ENCODE measurements at places on chromosomes 7 and 10.

DNA sequence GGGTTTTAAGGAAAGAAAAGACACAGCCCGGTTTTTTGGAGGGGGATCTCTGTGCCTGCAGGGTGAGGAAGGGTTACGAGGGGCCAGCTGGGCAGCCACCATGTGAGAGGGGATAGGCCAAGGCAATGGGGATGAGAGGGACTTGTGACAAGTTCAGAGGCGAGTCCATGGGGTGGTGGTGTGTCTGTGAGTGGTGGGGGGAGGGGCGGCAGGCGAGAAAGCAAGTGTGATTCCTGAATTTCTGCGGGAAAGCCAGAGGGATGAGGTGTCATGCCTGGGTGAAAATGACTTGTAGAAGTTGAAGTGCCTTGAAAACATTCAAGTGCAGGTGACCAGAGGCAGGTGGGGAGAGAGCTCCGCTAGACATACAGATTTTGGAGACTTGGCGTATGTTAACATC is 61.0 kb upstream of the RNF32 start:
- no peak for DNase-seq

GRCh38 chr7:157395206-157395605 is 58.4 kb downstream of the DNAJB6 start:
- no peak for DNase-seq

- DNase-seq = peak; percentile 28
Observed at GRCh38 chr7:45663167-45663921, 89.2 kb downstream of the ADCY1 start.

DNA sequence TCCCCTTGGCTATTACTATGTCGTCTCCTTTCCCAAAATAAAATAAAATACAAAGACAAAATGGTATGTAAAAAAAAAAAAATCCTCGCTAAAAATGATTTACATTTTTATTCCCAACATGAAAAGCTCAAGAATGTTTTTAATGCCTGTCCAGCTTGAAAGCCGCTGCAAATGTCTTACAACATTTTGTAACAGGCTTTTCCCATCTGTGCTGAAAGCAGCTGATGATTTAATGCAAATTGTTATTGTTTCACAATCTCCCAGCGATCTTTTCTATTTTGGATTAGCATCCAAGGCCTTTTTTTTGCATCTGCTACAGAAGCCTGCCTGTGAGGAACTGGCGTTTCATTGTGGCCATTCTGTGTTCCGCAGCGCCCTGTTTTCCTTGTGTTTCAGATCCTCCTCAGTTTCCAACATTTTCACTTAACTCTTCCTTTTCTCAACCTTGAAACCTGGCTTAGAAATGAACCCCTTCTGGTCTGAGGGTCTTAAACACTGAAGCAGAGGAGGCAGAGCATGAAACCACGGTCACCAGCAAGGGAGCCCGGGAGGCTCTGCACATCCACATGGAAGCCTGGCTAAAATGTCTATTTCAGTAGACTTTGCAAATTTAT is 712.1 kb downstream of the PARD3 start:
- no peak for DNase-seq

- peak; percentile 8 for DNase-seq
Observed at GRCh38 chr7:23346316-23346715, 47.2 kb downstream of the MALSU1 start.

GRCh38 chr7:107480932-107481331 is 11.1 kb downstream of the GPR22 start:
- no peak for DNase-seq

GRCh38 chr7:74452748-74453321 is 871 bp upstream of the GTF2IRD1 start:
- peak; percentile 57 for DNase-seq

GRCh38 chr10:46234026-46234425 is 52.8 kb upstream of the ANTXRL start:
- DNase-seq = no peak

- DNase-seq = no peak
Observed at GRCh38 chr10:121516093-121516865, 82.0 kb downstream of the FGFR2 start.

- no peak for DNase-seq
Observed at GRCh38 chr10:128314686-128315085, 188.5 kb upstream of the MKI67 start.

DNA sequence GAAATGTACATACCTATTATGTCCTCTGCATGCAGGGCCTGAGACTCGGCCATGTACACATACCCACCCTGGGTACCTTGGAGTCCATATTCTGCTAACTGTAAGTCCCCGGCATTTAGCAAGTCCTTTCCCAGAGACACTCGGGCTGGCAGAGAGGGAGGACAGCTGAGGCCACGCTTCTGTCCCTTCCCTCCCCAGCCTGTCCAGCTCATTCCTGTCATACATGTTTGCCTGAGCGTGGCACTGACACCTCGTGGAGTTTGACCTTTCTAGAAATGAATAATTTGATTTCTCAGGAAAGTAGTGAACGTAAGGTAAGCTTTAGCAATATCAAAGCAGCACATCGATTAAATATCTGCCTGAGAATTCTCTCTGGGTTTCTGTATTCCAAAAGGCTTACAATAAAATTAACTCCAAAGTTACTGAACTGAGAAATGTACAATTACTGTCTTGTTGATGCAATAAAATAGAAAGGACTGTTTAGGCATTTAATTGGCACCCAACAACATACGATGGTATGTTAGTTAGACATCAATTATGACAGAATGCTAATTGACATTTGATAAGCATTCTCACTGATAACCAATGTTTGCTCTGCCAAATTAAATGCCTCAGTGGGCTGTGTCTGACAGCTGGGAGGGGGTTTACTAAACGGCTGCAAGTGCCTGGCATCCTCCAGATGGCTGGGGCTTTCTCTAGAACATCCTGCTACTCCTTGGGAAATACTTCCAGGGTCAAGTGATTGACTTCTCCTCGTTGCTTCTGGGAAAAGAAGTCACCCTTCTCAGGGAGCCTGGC is 221.2 kb downstream of the CCSER2 start:
- no peak for DNase-seq

- no peak for DNase-seq
Observed at GRCh38 chr7:8136051-8136730, 125.8 kb downstream of the ICA1 start.

GRCh38 chr7:1813394-1814088 is 143.5 kb downstream of the ELFN1 start:
- DNase-seq = no peak

DNA sequence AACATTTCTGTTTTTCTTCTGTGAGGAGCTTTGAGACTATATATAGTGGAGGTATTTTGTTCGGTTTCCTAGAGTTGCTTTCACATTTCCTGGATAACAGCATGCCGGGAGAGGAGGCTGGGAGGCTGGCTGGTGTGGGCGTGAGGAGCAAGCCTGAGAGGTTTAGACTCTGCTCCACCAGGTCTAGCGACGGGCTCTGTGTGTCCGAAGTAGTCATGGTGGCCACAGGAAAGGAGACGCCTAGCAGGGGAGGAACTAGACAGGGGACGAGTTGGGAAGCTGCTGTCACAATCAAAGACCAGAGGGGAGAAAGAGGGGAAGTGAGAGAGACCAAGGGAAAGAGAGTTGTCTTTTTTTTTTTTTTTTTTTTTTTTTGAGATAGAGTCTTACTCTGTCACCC is 19.6 kb downstream of the PTPRE start:
- DNase-seq = no peak

- peak; percentile 9 for DNase-seq
Observed at GRCh38 chr10:60236869-60237524, 152.7 kb downstream of the ANK3 start.

- no peak for DNase-seq
Observed at GRCh38 chr7:81487516-81487915, 282.3 kb downstream of the HGF start.

GRCh38 chr7:134986363-134987251 is at the start of gene AGBL3:
Gene AGBL3, plus strand, starts transcription at chr7:134986508. Its CDS starts 1,426 bp downstream, at chr7:134987934.
- peak; percentile 94 for DNase-seq

GRCh38 chr7:126535176-126535575 is 717.6 kb downstream of the GRM8 start:
- no peak for DNase-seq

GRCh38 chr10:21263839-21264238 is 261.6 kb downstream of the SKIDA1 start:
- DNase-seq = no peak

- no peak for DNase-seq
Observed at GRCh38 chr7:94605031-94605430, 50.9 kb downstream of the SGCE start.

DNA sequence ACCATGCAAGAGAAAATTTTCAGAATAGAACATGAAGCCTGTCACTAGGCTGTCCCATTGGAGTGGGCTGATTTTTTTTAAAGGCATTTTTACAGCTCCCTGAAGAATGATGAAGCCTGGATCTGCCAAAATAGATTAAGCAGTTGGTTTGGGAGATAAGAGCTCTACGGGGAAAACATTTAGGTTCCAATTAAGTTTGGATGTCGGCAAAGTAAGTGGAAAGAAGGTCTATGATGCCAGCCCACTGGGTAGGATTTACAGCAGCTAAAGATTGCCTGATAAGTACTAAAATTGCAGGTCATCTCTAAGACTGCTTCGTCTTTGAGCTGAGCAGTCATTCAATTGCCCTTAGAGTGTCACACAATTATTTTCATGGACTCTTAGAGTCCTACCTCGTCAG is 939.2 kb upstream of the CELF2 start:
- no peak for DNase-seq

DNA sequence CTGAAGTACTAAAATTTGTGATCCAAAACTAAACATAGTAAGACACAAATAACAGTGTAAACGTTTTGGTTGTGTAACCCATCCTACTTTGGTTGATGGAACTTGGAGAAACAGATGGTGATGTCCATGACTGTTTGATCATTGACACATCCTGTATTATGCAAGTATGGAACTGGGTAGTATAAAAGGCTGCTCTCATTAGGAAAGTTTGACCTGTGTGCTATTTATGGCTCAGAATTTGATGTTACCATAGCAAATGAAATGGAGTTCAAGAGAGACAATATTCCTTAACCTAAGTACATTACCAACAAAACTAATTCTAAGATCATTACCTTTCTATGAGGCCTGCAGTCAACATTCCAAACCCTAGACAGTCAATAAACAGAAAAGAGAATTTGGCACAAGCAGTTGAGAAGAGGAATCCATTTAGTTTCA is 39.9 kb downstream of the DKK1 start:
- DNase-seq = no peak

DNA sequence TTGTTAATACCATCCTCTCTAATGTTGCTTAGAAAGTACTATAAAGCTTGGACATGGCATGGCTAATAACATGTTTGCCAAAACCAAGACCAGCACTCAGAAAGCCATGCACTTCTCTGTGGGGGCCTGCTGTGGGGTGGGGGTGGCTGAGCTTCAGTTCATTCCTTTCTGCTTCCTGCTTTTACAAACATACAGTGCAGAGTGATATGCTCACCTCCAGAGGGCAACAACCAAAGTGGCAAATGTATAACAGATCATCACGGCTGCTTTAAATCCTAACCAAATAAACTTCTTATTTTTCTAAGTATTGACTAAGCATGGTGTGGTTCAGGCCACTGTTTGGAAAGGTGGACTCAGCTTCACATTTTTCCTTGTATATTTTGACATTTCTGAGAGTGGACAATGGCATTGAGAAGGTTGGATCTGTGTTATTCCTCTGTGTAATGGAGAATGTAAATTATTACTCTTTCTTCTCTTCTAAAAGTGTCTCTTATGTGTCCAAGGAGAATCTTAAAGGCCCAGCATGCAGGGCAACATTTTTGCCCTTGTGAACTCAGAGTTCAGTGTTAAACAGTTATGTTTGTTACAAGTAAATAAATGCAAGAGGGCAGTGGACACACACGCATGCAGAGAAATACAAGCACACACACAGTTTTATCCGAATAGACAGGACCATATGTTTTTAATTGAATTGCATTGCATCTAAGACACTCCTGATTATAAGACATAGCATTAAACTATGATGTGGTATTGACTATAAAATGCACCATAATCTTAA is 186.1 kb downstream of the HERPUD2 start:
- DNase-seq = no peak

DNA sequence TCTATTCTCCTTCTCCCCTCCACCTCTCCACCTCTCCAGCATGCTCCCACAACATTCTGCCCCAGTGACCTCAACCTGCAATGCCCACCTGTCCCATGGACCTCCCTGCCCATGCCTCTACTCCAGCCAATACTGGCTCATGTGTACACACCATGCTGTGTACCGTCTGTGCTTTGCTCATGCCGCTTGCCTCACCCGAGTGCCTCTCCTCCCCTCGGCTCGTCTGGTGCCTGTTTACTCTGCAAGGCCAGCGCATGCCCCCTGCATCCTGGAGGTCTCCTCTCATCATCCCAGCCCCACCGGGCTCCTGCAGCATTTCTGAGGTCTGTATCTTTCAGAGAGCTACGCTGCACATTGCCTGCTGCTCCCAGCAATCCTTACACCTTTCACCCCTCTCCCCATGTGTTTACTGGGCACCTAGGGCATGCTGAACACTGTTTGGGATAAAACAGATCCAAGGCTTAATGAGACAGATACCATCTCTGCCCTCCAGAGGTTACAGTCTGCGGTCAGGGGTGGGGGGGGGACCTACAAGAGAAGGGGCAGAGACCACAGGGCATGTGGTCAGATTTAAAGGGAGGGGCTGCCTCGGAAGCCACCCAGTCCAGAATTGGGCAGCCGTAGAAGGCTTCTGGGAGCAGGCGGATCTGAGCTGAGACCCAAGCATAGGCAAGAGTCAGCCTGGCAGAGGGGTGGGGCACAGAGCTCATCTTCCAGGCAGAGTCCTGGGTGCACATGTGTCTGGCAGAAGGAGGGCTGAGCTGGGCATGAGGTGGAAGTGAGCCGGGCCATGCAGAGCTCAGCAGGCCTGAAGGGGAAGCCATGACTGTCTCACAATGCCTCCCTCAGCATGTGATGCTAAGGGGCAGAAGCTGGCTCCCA is 29.6 kb upstream of the PSAP start:
- DNase-seq = peak; percentile 10

DNA sequence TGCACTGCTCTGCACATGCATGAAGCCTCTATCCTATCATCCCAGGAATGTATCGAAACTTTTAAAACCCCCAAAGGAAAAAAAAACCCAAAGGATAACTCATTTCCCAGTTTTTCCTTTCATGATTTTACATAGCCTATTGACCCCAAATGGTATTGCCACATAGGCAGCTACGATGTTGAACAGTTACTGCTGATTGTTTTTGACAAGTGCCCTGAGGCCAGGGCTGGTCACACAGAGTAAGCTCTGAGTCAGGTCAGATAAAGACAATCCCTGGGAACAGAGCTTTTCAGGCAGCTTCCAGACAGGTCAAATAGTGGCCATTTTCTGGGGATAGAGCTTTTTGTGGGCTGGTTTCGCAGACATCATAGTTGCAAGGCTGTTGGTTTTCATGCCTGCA is 52.1 kb downstream of the MYL10 start:
- no peak for DNase-seq

DNA sequence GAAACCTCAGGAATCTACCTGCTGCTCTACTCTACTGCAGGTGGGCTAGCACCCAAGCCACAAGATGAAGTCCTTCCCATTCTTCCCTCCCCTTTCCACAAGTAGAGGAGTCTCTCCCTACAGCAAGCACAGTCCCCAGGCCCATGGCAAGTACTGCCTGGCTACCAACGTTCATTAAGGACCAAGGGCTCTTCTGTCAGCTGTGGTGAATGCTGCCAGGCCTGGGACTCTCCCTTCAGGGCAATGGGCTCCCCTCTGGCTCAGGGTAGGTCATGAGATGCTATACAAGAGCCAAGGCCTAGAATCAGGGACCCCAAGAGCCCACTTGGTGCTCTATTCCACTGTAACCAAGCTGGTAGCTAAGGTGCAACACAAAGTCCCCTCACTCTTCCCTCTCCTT is 39.8 kb downstream of the SNX13 start:
- no peak for DNase-seq

All from HT1080 (cell line).